ENCODE measurements at places on chromosomes 11 and 22. TPM values are rescaled to one million over a fixed set of nuclear protein-coding genes. Genes with fewer than 3 reads are reported as not detected.

Gene MMP8
- not detected for total RNA-seq

Gene LINC01488
- not detected for total RNA-seq

Gene CALCA
- total RNA-seq: not detected

Gene ACTN3
- total RNA-seq: 0.16 TPM

Gene PITPNB
- 92.6 TPM for total RNA-seq

Gene TALDO1
- total RNA-seq: 163 TPM

Gene FLRT1
- total RNA-seq: 3.0 TPM

Gene PARVG
- 0.23 TPM for total RNA-seq

Gene GSTT2B
- total RNA-seq: 2.1 TPM

Gene PTPN5
- 6.4 TPM for total RNA-seq

Gene MMP27
- not detected for total RNA-seq

Gene CHADL
- total RNA-seq: 0.61 TPM

Gene LRP5
- total RNA-seq: 43.4 TPM

Gene IGLL1
- total RNA-seq: not detected

Gene IRAG1
- total RNA-seq: 6.1 TPM

Gene SPECC1L
- 121 TPM for total RNA-seq

Gene DUSP8
- 10.1 TPM for total RNA-seq

Gene OR8H2
- total RNA-seq: not detected

Gene SCN4B
- 2.0 TPM for total RNA-seq

Gene SCGB1D2
- total RNA-seq: not detected

Gene PAMR1
- 0.66 TPM for total RNA-seq

Gene MMP1
- total RNA-seq: not detected

Gene TPBGL
- 0.19 TPM for total RNA-seq

Gene CCDC116
- total RNA-seq: 1.2 TPM

Gene OR10D3
- not detected for total RNA-seq

Gene OR51M1
- total RNA-seq: not detected

Gene NXF1
- total RNA-seq: 86.6 TPM

Gene MRPL16
- total RNA-seq: 44.4 TPM

Gene ADM2
- total RNA-seq: 1.7 TPM

Gene RRM1
- total RNA-seq: 218 TPM

Gene RASGRP2
- total RNA-seq: 0.93 TPM

Gene PATZ1
- total RNA-seq: 105 TPM

Gene KCNK7
- 1.0 TPM for total RNA-seq

Gene GDPD4
- not detected for total RNA-seq

Gene NCAM1
- total RNA-seq: 76.7 TPM
